ENCODE measurements at places on chromosomes 16 and 17. TPM values are rescaled to one million over a fixed set of nuclear protein-coding genes. Genes with fewer than 3 reads are reported as not detected.
A peak's percentile ranks its signal among the peaks of the same experiment; 100 is the strongest.

DNA sequence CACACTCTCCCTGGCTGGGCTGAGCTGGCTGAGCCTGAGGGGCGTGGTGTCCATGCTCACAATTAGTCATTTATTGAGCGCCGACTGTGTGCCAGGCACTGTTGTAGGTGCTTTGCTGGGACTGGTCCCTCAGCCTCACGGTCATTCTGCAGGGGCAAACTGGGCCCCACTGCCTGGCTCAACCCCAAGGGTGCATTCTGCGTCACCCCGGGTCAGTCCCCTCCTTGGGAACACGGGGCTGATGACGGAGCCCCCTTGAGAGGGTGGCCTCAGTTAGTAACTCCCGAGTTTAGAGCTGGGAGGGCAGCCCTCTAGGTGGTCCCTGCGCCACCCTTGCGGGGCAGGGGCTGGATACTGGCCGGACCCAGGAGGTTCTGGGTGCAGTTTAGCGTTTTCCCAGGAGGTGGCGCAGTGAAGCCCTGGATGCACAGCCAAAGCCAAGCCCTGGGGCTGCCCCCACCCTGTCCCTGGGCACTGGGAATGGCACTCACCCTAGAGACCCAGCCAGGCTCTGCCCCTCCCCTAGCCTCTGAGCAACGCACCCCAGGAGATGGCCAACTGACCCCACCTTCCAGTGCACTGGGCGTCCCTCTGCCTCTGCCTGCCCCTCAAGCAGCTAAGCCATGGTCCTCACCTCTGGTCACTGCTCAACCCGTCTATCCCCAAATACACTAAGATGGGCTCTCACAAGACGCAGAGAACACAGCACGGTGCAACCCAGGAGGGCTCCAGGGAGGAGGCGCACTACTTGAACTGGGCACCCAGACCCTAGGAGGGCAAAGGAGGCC is 243.2 kb upstream of the GSE1 start:
- DNase-seq: peak; percentile 71

DNA sequence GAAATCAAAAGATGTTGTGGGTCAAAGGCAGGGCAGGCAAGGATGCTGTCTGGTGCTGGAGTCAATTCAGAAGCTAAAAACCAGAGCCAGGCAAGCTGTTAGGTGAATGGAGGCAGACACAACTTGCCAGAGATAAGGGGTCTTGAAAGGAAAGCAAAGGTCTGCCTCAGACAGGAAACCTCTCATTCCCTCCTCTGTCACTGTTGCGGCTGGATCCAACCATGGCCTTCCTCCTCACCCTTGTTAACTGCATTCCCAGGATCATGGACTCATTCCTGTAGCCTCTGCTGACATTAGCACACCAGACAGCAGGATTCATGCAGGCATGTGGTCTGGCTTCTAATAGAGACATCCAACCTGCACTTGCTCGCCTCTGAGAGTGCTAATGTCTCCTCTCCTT is 186.7 kb upstream of the HS3ST3A1 start:
- no peak for DNase-seq

DNA sequence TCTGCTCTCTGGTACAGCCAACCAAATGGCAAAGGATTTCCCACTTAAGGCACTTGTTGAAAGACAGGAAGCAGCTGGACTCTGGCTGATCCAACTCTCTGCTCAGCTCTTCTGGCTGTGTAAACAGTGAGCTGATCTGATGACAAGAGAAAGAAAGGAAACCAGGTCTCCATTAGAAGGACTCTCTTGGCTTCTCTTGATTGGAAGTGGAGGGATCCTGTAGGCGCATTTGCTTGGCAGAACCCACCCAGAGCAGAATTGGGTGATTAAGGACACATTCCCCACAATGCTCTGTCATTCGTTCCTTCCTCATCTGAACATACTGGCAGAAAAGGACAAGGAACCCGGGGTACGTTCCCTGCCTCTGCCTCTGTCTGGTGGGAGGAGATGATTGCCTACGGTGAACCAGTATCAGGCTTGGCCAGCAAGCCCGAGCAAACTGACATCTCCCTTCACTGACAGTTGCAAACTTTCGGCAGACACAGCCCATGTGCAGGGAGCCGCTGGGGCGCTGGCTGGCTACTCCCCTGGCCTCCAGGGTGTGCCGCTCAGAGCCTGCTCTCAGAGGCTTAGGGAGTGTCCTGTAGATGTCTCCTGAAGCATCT is 29.1 kb downstream of the LDHD start:
- DNase-seq: peak; percentile 63

- peak; percentile 74 for DNase-seq
Measured at GRCh38 chr17:50272711-50273653, 1.3 kb upstream of the TMEM92 start.

GRCh38 chr16:73323880-73324279 is 276.0 kb upstream of the ZFHX3 start:
- DNase-seq: no peak

TEDC2 gene
- total RNA-seq: 1.0 TPM

ARHGAP44 gene
- 7.9 TPM for total RNA-seq

TEX19 gene
- total RNA-seq: not detected

Measured in Right ventricle myocardium superior (tissue), 1 donor.